NCI-H510A (cell line): ENCODE measurements at places on chromosomes 5 and 9.

- DNase-seq = no peak
Measured at GRCh38 chr5:38776149-38776896, 69.5 kb upstream of the OSMR start.

DNA sequence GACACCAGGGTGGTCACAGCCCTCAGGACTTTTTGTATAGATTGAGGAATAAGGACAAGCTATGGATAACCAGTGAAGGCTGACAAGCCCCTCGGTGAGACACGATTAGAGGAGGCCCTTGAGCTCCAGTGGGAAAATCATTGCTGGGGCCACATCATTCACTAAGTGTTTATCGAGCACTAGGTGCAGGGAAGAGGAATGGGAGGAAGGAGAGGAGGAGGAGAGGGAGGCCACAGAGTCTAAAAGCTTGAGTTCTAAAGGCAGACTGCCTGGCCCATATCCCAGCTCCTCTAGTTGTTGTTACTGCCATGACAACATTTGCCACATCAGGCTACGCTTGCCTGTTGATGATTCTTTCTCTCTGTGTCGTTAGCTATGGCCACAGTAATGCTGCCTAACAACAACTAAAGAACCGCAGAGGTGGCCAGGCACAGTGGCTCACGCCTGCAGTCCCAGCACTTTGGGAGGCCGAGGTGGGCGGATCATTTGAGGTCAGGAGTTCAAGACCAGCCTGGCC, 37.6 kb downstream of the NKX2-5 start:
- DNase-seq = no peak

DNA sequence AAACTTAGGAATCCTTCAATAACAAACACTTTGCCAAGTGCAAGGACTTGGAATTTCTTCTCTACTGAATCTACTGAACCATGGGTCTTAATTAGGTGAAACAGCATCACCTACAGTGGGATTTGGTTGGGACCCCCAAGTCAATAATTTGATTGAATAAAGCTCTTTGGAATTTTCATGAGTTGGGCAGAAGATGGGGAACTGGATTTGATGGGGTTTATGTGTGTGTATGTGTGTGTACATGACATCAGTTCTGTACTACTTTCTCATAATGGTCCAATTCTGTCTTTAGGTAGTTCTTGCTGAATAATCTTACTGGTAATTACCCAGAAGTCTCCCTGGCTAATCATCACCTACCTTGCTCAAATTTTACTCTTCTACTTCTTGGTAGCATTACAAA, 198.4 kb upstream of the TBCA start:
- no peak for DNase-seq

GRCh38 chr5:134965271-134965825, 2.4 kb upstream of the CATSPER3 start:
- DNase-seq = no peak

GRCh38 chr9:35835766-35836165, 6.7 kb downstream of the TMEM8B start:
- no peak for DNase-seq

- DNase-seq = no peak
Measured at GRCh38 chr9:75657015-75657414, 233.5 kb upstream of the PCSK5 start.

DNA sequence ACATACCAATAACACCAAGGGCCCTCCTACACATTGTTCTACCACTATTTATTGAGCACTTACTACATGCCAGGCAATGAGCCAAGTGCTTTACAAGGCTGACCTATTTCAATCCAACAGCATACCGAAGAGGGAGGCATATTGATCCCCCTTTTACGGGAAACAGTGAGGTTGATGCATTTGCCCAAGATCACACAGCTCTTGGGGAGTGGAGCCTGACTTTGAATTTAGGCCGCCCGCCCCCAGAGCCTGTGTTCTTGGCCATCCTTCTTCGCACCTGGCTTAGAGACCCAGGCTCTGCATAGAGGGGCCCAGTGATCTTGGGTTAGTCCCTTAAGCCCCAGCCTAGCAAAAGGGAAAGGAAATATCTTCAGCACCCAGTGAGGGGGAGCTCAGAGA, 158.1 kb upstream of the IER5L start:
- DNase-seq = no peak
